ENCODE measurements at places on chromosomes 1 and 21.

DNA sequence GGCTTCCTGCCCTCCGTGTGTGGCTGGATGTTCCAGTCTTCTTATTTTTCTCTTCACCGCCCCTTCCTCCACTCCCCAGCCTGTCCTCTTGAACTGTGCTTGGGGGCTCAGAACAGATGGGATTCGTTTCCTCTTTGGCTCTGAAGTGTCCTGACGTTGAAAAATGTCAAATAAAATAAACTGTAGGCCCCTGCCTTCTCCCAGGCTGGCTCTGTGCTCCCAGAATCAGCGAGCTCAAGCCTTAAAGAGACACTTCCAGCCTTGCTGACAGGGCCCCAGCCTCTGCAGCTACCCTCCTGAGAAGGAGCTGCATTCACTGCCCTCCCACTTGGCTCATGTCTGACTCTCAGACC, 104.2 kb upstream of the IPO9 start:
- DNase-seq, result no peak

GRCh38 chr1:201505503-201505890, 1.4 kb downstream of the CSRP1 start:
- no peak for DNase-seq

- DNase-seq, result no peak
These were observed 27.3 kb upstream of the GOLT1A start for GRCh38 chr1:204241050-204241449.

- DNase-seq, result no peak
These were observed 154.8 kb downstream of the GREM2 start for GRCh38 chr1:240457203-240457602.

GRCh38 chr1:109040989-109041620, 797 bp downstream of the WDR47 start:
- no peak for DNase-seq

GRCh38 chr1:156065212-156065611, 4.3 kb downstream of the RAB25 start:
- DNase-seq, result no peak

DNA sequence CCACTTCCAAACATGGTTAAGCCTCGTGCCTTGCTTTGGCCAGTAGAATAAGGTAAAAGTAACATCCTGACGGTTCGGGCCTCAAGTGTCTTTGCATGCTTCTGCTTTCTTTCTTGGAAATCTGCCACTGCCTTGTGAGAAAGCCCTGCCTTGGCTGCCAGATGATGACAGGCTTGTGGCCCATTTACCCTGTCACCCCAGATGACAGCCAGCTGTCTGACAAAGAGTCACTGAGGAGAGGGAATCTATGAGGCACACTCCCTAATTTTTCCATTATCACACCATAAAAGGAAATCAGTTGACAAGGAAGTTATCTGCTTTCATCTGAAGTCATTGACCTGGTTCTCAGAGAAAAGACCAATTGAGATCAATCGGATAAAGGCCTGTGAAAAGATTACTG, 199.8 kb downstream of the USH2A start:
- no peak for DNase-seq

DNA sequence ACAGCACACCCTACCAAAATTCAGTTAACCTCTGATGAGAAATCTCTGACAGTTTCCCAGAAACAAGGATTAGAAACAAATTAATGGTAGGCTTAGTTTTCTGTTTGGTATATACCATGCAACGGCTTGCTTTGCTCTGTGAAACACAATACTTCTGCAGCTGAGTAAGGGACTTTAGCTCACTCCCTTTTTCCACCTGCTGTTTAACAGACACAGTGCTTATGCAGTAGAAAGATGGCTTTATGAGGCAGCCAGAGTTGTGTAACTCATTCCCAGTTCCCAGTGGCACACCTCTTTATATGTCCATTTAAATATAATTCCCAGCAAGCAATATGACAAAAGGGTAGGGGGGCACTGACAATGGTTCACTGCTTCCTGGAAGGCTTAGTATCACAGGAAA, 124.0 kb downstream of the PIGK start:
- no peak for DNase-seq

Measured in NCI-H1436 treated with DMSO at 0.1 percent for 48 hours (cell line).